IMR-90 (cell line): ENCODE measurements at places on chromosomes 5 and 9. TPM values are rescaled to one million over a fixed set of nuclear protein-coding genes. Genes with fewer than 3 reads are reported as not detected.
A peak's percentile ranks its signal among the peaks of the same experiment; 100 is the strongest.

DNA sequence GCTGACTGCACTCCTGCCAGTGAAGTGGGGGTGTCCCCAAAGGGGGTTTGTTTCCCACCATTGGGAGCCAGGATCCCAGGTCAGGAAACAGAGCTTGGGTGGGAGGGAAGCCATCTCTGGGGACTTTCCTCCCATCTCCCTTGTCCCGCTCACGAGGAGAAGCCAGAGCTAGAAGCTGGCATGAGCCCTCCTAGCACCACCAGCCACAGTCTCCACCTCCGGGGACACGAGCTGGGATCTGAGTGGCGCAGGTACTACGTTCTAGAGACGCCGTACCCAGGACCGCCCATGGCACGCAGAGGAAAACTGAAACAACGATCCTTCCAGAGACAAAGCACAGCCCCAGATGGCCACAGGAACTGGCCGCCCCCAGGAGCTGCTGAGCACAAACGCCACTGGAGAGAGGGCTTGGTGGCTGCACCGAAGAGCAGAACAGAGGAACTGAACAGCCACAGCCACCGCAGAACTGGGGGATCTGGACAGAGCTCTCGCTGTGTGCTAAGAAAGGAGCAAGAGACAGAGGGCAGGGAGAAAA is 29.8 kb downstream of the ADAMTS2 start:
- DNase-seq: no peak

DNA sequence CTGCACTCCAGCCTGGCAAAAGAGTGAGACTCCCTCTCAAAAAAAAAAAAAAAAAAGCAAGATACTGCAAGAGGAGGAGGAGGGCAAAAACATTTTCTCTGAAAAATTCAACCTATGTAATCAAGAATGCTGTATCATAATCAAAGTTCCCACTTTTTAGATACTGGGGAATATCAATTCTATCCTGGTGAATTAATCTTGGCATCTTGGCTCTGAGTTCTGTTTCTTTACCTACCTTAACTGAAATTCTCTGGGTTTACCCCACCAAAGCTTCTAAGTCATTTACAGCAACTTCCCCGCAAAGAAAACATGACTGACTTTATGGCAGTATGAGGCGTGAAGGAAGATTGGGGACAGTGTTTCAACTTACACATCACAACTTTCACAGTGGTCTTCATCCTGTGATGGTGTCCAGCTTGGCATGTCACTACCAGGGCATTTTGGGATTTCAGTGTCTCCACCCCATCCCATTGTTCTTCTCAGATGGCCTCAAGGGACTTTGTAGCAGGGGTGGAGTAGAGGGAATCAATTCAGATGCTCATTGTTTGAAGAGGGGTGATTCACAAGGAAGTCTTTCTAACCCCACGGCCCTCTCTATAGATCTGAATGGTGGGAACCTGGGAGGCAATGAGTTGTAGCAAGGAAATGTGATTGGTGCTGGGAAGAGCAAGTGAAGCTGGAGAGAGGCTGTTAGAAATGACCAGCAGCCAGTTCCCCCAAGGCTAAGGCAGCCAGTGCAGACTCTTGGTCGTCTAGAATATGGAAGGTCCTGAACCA is 130.5 kb downstream of the SCAMP1 start:
- peak; percentile 22 for DNase-seq

- DNase-seq: no peak
Observed at GRCh38 chr9:121780177-121781040, 129.0 kb downstream of the DAB2IP start.

DNA sequence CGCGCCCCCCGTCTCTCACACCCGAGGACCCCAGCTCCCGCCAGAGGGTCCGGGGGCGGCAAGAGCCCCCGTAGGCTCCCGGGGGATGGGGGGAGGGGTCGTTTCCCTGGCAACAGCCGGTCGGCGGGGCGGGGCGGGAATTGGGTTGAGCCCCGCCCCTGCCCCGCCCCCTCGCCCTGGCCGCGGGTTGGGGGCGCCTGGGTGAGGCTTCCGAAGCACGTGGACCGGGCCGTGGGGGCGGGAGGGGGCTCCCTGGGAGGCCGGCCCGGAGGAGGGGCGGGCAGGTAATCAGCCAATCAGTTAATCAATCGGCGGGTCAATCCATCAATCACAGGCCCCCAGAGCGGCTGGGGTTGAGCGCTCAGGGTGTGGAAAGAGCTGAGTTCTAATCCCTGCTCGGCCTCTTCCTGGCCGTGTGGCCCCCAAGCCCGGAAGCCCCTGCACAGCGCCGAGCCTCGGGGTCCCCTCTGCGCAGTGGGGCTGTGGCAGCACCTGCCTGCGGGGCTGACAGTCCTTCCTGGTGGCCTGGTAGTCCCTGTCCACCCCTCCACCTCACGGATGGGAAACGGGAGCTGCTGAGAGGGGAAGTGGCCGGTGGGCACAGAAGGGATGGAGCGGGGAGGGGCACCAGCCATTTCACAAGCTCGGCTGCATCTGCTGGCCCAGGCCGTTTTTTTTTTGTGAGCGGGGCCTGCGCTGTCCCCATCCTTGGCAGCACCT is 174.2 kb upstream of the IER5L start:
- no peak for DNase-seq

DNA sequence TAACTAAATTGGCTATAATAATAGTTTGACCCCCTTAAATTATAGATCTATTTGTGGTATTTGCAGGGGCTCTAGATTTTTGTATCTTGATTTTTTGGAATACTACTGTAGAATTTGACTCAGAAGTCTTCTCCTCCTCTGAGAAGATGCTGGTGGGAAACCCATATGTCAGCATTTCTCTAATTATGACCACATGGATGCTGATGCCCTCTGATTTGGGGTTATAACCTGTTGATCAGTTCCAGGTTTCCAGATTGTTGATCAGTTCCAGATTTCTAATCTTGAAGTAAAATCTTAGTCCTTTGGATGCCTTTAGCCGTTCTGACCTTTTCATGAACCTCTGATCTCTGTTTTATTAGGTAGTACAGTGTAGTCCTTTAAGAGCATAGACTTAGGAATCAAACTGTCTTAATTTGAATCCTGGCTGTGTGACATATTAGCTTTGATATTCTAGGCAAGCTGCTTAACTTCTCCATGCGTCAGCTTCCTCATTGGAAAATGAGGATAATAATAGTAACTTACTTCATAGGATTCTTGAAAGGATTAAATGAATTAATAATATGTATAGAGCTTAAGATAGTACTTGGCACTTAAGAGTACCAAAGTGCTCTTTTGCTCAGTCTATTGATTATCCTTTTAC is 8.1 kb downstream of the FSD1L start:
- no peak for DNase-seq

- DNase-seq: no peak
Observed at GRCh38 chr5:138275379-138275782, 960 bp upstream of the GFRA3 start.

The FAM169A gene
- not detected in 2 replicates for polyA plus RNA-seq

The ST8SIA4 gene
- 0.01 and 0.02 TPM in 2 replicates for polyA plus RNA-seq

The FCN2 gene
- polyA plus RNA-seq: not detected in 2 replicates

DNA sequence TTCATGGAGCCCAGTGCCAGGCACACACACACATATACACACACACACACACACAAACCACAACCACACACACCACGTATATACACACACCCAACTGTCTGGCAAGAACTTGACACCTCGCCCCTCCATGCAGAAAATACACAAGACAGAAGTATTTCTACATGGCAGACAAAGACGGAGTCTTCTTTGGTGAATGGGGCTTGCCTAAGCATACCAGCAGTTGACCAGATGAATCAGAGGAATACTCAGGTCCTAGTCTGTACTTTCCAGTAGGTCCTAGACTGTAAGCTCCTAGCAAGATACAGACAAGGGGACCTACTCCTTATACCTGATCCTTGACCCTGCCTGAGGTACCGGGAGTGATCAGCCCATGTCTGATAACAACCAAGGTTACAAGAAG is 60.1 kb downstream of the SIL1 start:
- peak; percentile 39 for DNase-seq

DNA sequence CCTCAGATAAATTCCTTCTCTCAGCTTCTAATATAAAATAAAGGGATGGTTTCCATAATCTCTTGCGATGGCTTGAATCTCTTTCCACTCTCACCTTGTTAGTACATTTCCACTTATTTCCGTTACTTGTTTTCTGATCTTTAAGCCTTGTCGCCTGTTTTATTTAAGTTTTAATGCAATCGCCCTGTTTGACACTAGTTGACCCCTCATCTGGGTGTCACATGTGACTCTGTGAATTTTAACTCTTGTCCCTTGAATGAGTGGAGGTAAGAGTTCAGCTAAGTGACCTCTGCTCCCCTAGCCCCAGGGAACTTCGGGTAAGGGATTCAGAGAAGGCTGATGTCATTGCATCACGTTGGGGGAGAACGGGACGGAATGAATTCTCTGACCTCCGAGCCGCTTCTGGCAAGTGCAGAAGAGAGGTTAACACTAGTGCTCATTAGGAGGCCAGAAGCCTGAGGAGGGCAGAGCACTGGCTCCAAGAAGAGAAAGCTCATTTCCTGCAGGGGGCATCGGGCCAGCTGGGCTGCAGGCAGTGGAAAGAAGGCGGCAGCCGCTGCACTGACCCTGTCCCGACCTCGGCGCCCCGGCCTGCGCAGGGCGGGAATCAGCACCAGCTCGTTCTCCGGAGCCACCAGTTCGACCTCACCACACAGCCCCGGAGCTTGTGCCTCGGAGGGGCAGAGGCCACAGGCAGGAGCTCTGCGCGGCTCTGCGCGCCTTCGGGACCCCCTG is 569 bp downstream of the HINT2 start:
- DNase-seq: peak; percentile 41

The AGXT2 gene
- not detected in 2 replicates for polyA plus RNA-seq

- peak; percentile 78 for DNase-seq
Observed at GRCh38 chr5:147509710-147510651, at the start of gene DPYSL3. TSS of gene DPYSL3 (minus strand) at chr5:147510068. CDS start at chr5:147509858, 210 bp downstream.

The SLC31A2 gene
- polyA plus RNA-seq: 5.1 and 6.3 TPM in 2 replicates

The SLC25A2 gene
- polyA plus RNA-seq: not detected in 2 replicates
